ENCODE measurements at places on chromosomes 1 and 21. TPM values are rescaled to one million over a fixed set of nuclear protein-coding genes. Genes with fewer than 3 reads are reported as not detected.

GRCh38 chr1:209789245-209789644, 4.9 kb upstream of the C1orf74 start:
- peaks cover 5% of the 10 kb centered on the region for H3K4me1 ChIP-seq
- DNase-seq, result no peak
- no peaks in the 10 kb centered on the region for H3K36me3 ChIP-seq
- no peak overlapping the region for H3K4me3 ChIP-seq
- peaks cover 66% of the 10 kb centered on the region for H3K27me3 ChIP-seq

The F11R gene
- 1.5 TPM for total RNA-seq

The TRMT13 gene
- total RNA-seq, result 10.7 TPM

- no peak overlapping the region for H3K4me3 ChIP-seq
- DNase-seq, result no peak
These were observed 6.1 kb downstream of the STX6 start for GRCh38 chr1:181016563-181016962.

DNA sequence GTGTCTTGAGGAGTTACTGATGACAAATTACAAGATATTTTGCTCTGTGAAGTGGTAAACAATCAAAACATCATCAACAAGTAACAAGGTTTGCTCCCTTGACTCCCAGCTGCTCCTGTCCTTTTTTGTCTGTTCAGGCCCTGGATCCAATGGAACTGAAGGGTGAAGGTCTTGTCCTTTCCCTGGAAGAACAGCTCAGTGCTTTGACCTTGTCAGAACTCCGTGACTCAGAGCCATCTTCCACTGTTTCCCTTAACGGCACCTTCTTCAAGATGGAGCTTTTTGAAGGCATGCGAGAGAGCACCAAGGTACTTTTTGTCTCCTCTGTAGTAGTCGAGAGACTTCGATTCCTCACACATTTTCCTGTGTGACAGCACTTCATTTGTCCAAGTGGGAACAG, 29.0 kb downstream of the TRIM45 start:
- peaks cover 10% of the 10 kb centered on the region for H3K36me3 ChIP-seq
- H3K27ac ChIP-seq, result peak overlapping the region; percentile 95
- no peak overlapping the region for H3K4me3 ChIP-seq
- H3K4me1 ChIP-seq, result peaks cover 43% of the 10 kb centered on the region
- no peaks in the 10 kb centered on the region for H3K27me3 ChIP-seq

The CTSS gene
- 6.9 TPM for total RNA-seq

The ZNF436 gene
- 18.4 TPM for total RNA-seq

The MROH9 gene
- total RNA-seq, result not detected

The KRTAP7-1 gene
- not detected for total RNA-seq

DNA sequence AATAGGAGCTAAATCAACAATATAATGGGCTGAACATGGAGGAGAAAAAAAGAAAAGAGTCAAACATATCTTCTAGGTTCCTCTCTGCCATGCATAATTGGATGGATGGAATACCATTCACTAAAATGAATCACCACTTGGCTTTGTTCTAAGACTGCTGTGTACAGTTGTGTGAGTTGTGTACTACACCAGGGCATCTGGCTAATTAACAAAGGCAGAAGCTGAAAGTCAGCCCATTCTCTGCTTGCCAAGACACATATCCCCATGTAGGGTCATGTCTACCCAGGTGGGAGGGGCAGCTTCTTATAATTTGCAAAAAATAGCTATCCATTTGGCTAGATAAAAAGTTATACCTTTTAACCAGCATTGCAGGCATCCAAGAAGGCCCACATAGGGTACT, 21.0 kb downstream of the JUN start:
- H3K36me3 ChIP-seq, result no peaks in the 10 kb centered on the region
- H3K27me3 ChIP-seq, result no peaks in the 10 kb centered on the region
- H3K4me3 ChIP-seq, result no peak overlapping the region
- peak overlapping the region; percentile 86 for H3K27ac ChIP-seq

- H3K27me3 ChIP-seq, result no peaks in the 10 kb centered on the region
- peaks cover 43% of the 10 kb centered on the region for H3K36me3 ChIP-seq
- no peak overlapping the region for H3K27ac ChIP-seq
- no peak overlapping the region for H3K4me3 ChIP-seq
- H3K4me1 ChIP-seq, result no peaks in the 10 kb centered on the region
- DNase-seq, result no peak
These were observed 93.1 kb downstream of the MRPS6 start for GRCh38 chr21:34166468-34166867.

The CNKSR1 gene
- total RNA-seq, result 1.1 TPM

DNA sequence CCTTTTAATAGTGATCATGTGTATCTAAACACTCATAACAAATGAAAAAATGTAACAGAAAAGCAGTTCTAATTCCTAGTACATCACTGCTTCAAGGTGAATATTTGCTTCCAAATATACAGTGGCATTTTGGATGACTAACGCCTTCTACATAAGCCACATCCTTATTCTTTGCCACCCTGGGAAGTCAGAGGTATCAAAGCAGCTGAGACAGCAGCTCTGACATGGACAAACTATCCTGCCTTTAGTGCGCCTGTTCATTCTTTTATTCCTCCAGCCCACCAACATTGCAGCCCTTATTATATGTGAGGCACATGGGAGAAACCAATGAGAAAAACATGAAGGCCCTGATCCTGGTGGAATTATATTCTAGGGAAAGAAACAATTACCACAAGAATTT, 183.0 kb downstream of the APP start:
- H3K4me3 ChIP-seq, result no peak overlapping the region
- H3K27ac ChIP-seq, result no peak overlapping the region
- H3K4me1 ChIP-seq, result no peaks in the 10 kb centered on the region
- H3K36me3 ChIP-seq, result peaks cover 27% of the 10 kb centered on the region
- no peak for DNase-seq

The C1QA gene
- total RNA-seq, result not detected

GRCh38 chr1:178434899-178435435, 61.8 kb downstream of the CLEC20A start:
- no peak for DNase-seq
- H3K4me3 ChIP-seq, result no peak overlapping the region

GRCh38 chr1:231959225-231959884, 332.8 kb downstream of the DISC1 start:
- H3K27ac ChIP-seq, result no peak overlapping the region
- no peak for DNase-seq
- H3K4me1 ChIP-seq, result no peaks in the 10 kb centered on the region
- H3K36me3 ChIP-seq, result peaks cover 10% of the 10 kb centered on the region

The GPR37L1 gene
- total RNA-seq, result not detected

DNA sequence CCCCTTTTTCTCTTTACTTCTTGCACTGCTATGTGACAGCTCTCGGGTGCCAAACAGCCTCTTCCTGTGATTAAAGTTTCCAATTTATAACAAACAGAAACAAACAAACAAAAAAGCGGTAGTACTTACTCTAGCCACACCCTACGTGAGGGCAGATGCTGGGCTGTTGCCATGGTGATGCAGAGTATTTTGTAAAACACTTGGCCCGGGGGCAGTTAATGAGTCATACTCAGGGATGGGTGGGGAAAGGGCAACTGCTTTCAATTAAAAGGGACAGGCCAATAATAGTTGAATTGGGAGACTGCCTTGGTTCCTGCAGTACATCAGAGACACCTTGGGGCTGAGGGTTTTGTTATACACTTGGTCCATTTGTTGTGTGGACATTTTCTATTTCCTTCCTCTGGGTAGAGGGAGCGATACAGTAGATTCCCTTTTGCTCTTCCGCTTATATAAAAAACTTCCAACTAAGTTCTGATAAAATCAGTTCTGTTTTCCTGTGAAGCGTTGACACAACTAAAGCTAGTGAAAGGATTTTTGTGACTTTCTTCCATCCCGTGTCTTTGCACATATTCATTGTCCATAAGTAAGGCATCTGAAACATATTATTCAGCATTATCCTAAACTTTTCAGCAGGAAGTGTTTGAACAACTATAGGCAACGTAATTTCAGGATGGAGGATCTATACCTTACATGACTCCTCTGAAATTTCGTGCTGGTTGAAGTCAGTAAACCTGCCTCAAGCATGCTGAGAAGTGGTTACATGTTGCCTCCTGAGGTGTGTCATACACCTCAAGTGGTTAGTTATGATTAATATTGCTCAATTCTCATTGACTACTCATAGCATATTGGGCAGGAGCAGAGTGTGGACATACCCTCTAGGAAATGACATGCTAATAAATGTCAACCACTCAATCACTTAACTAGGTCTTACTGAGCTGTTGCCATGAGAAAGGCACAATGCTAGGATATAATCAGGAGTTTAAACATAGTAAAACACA, 36.7 kb upstream of the THEM4 start:
- DNase-seq, result peak; percentile 96
- no peak overlapping the region for H3K4me3 ChIP-seq
- H3K27me3 ChIP-seq, result no peaks in the 10 kb centered on the region
- H3K27ac ChIP-seq, result peak overlapping the region; percentile 96

The SUCO gene
- 30.4 TPM for total RNA-seq

- H3K27me3 ChIP-seq, result peaks cover 44% of the 10 kb centered on the region
- DNase-seq, result no peak
- H3K27ac ChIP-seq, result no peak overlapping the region
- H3K4me3 ChIP-seq, result no peak overlapping the region
These were observed 48.2 kb upstream of the POU3F1 start for GRCh38 chr1:38094711-38095290.

- no peak overlapping the region for H3K4me3 ChIP-seq
- no peaks in the 10 kb centered on the region for H3K27me3 ChIP-seq
- DNase-seq, result no peak
- H3K36me3 ChIP-seq, result peaks cover 2% of the 10 kb centered on the region
These were observed 71.6 kb upstream of the TRAPPC10 start for GRCh38 chr21:43940329-43941050.
